ENCODE measurements at places on chromosomes 1 and 21.

DNA sequence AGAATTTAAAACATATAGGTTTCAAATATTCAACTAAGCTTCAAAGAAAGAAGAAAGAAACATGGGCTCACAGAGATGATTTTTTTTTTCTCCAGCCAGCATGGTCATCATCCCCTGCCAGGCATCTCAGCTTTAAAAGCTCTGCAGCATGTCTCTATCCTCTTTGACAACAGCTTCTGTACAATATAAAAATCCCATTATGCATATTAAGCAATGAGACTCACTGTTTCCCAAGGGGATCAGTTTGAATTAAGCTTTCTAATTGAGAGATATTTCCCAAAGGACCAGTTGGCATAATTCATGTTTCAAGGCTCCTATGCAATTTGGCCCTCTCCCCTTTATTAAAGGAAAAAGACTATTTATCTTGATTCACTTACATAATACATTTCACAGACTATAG, 220.3 kb downstream of the GRIK1 start:
- no peak for DNase-seq

GRCh38 chr1:20496241-20496661, 10.2 kb upstream of the CAMK2N1 start:
- DNase-seq: no peak

DNA sequence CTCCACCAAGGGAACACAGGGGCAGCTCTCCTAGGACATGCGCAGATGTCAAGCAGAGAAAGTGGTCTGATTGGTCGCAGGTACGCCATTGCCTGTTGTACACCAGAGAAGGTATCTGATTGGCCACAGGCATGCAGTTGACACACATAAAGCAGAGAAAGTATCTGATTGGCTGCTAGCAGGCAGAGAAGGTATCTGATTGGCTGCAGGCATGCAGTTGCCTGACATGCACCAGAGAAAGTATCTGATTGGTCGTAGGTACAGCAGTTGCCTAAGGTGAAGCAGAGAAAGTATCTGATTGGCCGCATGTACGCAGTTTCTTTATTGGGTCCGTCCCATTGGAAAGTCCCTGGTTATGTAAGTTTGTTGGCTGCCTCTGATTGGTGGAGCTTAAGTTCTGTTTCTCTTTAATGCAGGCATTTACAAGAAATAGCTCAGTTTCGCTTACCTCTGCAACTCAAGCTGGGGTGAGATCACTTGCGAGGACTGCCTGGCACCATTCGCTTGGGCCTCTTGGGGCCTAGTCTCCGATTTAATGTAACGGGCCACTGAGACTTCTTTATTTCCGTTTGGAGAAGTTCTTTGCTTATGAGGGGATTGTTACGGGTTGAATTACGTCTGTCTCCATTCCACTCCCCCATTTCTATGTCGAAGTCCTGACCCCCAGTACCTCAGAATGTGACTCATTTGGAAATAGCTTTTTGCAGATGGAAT, 74.2 kb downstream of the SIK1 start:
- no peak for DNase-seq

DNA sequence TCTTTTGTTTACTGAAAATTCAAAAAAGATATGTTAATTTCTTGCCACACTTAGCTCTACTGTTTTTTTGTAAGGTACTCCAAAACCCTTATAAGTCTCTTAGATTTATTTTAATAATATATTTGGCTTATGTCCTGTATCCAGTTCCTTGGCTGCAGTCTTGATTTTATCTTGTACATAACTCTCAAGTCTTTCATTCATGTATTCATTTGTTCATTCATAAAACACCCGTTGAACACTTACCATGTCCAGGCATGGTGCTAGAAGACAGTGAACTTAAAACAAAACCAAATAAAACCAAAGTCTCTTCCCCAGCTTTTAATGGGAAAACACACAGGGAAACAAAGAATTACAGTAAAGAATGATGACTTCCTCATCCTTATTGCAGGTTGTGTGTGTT, 215.8 kb downstream of the FGGY start:
- DNase-seq: no peak

DNA sequence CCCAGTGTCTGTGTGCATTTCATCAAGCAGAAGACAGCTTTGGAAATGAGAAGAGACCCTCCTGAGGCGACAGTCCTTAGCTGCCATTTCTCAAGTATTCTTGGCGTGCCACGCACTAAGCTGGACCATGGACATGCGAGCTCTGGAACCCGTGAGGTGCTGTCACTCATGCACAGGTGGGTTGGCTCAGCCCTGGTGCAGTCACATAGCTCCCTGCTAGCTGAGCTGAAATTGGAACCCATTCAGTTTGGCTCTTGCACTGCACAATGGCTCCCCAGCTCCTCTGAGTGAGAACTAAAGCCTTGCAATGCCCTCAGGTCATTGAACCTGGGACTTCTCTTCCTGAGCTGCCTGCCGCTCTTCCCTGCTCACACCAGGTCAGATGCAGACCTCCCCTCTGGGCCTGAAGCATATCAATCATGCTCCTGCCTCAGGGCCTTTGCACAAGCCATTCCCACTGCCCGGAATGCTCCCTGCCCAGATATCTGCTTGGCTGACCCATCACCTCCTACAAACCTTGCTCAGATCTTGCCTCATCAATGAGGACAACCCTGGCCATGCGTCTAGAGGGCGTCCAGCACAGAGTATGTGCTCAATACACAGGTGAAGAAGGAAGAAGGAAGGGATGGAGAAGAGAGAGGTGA, 6.3 kb upstream of the SRARP start:
- DNase-seq: no peak

DNA sequence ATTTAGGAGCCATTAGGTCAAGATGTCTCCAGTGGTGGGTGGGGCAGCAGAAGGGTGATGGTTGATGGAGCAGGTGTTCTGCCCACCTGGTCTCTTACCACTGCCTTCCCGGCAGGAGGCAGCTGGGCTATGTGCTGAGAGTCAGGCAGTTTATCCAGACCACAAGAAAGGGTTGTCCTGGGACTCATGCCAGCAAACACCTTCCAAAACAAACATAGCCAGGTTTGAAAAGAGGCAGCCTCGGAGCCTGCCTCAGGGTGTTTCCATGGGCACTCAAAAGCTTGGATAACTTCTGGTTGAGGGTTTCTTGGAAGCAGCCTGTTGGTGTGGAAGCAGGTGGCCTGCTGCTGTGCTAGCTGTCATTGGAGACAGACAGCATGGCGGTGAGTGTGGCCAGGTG, 187.2 kb downstream of the PCP4 start:
- no peak for DNase-seq

GRCh38 chr1:246372559-246372958, 134.5 kb downstream of the SMYD3 start:
- no peak for DNase-seq

- DNase-seq: peak; percentile 77
Measured at GRCh38 chr1:44405031-44405797, at the start of gene RNF220. Gene RNF220, plus strand, starts transcription at chr1:44405255.

GRCh38 chr1:16342331-16343062, 9.8 kb downstream of the FBXO42 start:
- DNase-seq: no peak

GRCh38 chr1:237258871-237259270, 216.9 kb downstream of the RYR2 start:
- DNase-seq: no peak

- no peak for DNase-seq
Measured at GRCh38 chr1:39268112-39268581, 63.7 kb downstream of the MACF1 start.

DNA sequence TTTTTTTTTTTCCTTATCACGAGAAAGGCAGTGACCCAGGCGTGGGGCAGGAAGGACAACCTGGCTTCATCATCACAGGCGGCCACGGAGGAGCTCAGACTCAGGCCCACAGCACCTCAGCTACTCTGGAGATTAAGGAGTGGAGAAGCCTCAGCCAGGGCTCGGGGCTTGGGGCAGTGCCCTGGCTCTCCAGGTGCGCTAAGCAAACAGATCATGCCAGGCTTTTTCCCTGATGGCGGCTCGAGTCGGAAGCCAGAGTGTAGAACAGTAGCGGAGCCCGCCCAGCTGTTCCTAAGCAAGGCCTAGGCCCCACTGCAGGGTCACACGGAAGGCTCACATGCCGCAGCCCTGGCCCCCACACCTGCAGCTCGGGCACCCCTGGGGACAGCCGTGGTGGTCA, 70.7 kb downstream of the AGPAT3 start:
- no peak for DNase-seq

DNA sequence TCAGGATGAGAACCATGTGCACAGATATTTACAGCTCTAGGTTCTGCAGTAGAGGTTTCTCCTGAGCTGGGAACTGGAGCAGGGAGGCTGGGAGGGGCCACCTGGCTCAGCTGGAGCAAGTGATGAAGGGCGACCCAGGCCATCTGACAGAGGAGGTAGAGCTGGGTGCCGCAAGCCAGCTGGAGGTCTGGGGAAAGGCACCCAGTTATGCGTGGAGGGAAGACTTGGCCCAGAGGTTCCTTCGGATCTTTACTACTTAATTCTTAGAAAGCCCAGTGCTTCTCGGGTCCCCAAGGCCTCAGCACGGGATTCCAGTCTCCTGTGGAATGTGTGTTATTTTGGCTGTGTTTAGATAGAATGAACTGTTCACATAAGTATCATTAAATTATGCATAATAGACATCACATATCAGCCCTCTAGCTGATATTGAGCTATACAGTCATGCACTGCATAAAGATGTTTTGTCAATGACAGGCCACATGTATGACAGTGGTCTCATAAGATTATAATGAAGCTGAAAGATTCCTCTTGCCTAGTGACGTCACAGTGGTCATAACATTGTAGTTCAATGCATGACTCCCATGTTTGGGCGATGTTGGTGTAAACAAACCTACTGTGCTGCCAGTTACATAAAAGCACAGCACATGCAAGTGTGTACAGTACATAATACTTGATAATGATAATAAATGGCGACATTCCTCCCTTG, 245.1 kb downstream of the RHOU start:
- DNase-seq: no peak

- DNase-seq: no peak
Measured at GRCh38 chr1:99579691-99580172, 66.2 kb upstream of the PALMD start.

DNA sequence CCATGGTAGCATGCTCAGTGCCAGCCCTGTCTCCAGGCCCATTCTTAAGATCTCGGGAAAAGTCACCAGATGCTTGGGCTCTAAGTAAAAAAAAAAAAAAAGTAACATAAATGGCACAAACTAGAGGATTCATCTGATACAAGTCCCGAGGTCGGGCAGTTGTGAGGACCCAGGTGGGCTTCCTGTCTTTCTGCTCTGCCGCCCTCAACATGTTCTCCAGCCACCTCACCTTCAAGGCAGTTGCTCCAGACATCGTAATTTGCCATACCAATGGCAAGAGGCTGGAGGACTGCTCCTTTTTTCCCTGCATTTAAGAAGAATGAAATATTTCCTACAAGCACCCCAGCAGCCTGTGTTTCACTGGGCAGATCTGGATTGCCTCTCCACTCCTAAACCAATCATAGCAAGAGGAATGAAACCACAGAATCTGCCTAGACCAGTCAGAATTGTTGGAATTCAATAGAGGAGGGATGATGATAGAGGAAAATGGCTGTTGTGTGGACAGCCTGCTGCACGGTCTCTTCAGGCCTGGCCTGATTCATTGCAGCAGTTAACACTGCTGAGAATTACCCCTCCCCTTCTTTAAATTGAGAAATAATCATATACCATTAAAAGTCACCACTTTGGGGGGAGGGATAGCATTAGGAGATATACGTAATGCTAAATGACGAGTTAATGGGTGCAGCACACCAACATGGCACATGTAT, 5.4 kb downstream of the HMGN2 start:
- no peak for DNase-seq

- DNase-seq: no peak
Measured at GRCh38 chr1:214989341-214989740, 93.2 kb upstream of the KCNK2 start.

DNA sequence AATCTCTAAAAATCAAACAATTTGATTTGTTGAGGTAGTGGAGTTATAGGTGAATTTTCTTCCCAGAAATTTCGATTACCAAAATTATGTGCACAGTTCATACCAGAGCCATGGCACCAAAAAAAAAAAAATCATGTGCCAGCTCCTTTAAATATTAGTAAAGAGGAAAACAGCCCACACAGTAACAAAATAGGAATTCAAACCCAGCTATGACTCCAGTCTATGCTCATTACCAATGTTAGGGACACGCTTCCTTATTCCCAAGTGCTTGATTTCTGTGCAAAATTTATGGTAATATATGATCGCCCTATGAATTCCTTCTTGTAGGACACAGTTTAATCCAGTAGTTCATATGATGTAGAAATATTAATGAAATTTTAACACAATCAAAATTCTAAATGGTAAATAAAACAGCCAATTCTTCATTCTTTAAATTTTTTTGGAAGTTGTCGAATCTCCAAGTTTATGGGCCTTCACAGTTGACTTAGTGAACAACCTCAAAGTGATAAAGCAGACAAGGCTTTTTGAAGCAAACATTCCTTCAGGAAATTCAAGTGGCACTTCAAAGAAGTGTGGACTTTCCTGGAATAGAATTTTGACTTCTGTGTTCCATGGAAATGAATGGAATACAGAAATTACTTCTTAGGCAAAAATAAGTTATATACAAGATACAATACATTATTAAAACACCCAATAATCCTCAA, 1.9 kb downstream of the TOR1AIP2 start:
- no peak for DNase-seq

- no peak for DNase-seq
Measured at GRCh38 chr21:16570171-16570570, 840.4 kb downstream of the USP25 start.

- DNase-seq: no peak
Measured at GRCh38 chr21:35350965-35351364, 301.9 kb upstream of the RUNX1 start.

- no peak for DNase-seq
Measured at GRCh38 chr1:5256793-5257192, 602.4 kb downstream of the AJAP1 start.

DNA sequence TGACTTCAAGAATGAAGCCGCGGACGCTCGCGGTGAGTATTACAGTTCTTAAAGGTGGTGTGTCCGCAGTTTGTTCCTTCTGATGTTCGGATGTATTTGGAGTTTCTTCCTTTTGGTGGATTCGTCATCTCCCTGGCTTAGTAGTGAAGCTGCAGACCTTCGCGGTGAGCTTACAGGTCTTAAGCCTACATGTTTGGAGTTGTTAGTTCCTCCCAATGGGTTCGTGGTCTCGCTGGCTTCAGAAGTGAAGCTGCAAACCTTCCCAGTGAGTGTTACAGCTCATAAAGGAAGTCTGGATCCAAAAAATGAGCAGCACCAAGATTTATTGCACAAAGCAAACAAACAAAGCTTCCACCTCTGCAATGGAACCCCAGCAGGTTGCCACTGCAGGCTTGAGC, 14.7 kb downstream of the LDLRAD1 start:
- DNase-seq: no peak

- no peak for DNase-seq
Measured at GRCh38 chr1:196209265-196209664, 399.0 kb downstream of the KCNT2 start.

GRCh38 chr1:19772053-19772452, 27.7 kb downstream of the TMCO4 start:
- no peak for DNase-seq

- no peak for DNase-seq
Measured at GRCh38 chr1:64678366-64678765, 66.5 kb upstream of the RAVER2 start.

GRCh38 chr1:204151552-204152309, at the start of gene ETNK2:
Gene ETNK2, minus strand, starts transcription at chr1:204152044. Its CDS starts 192 bp downstream, at chr1:204151852.
- peak; percentile 75 for DNase-seq
